Fibroblast of the aortic adventitia (primary cell): ENCODE measurements at places on chromosomes 12 and 14. TPM values are rescaled to one million over a fixed set of nuclear protein-coding genes. Genes with fewer than 3 reads are reported as not detected.

GNPNAT1 gene
- total RNA-seq, result 26.6 and 59.9 TPM in 2 replicates

DNA sequence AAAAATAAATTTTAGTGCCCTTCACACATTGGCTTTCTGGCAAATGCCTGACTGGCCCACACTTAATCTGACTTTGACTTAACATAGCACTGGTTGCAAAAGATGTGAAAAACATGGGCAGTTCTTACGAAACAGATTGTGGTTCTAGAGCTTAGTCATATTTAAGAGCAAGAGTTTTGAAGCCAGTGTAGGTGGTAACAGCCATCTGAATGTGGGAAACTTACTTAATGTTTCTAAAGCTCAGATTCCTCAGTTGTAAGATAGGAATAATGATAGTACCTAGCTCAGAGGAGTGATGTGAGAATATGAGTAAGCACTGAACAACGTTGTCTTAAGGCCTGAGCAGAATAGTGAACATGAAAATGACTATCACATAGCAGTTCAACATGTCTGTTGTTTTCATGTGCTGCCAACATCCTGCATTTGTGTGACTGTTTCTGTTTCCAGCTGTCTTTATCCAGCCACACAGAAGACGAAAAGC, 262.7 kb downstream of the SYT1 start:
- peak; percentile 92 for DNase-seq

DNA sequence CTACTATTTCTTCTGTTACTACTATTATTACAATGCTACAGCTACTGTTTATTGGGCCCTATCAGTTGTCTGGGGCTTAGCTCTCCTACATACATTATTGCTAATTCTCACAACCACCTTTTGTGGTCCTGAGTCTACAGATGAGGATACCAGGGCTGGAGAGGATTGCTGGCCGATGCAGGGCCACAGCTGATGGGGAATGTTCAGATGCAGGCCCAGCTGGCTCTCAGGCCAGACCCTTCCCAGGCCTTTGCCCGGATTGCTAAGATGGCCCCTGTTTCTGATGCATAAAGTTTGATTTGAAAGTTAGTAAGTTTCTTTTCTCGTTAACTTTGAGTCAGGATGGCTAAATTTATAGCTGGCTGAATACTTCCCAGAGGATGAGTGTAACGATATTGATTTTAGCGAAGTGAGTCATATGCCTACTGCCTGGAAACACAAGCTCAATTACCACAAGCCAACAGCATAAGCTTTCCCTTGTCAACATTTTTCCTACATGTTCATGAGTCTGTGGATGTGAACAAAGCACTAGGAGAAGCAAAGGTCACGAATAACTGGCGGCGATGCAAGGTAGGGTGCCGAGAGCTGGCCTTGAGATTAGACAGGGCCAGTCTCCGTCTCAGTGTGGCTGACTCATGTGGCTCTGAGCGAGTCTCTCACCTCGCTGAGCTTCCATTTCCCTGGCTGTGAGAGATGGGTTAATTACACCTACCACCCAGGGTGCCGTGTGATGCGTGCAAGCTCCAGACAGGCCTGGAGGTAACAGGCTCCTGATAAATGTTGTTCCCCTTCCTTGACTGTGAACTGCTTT, 111.0 kb downstream of the BEGAIN start:
- DNase-seq, result peak; percentile 51

ATXN3 gene
- total RNA-seq, result 30.2 and 53.1 TPM in 2 replicates

- peak; percentile 80 for DNase-seq
Measured at GRCh38 chr12:105933671-105934665, 204.8 kb downstream of the NUAK1 start.

DBX2 gene
- total RNA-seq, result 0.08 and 0.72 TPM in 2 replicates

DNA sequence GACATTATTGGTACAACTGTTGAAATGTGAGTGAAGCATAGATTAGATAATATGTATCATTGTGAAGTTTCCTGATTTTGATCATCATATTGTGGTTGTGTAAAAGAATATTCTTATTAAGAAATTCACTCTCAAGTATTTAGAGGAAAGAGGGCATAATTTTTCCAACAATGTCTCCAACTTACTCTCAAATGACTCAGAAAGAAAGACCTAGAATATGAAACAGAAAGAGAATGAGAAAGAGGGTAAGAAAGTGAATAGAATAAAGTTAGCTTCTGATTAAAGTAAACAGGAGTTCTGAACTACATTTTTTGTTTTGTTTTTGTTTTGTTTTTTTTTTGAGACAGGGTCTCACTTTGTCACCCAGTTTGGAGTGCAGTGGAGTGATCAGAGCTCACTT, 123.0 kb downstream of the CPNE8 start:
- no peak for DNase-seq
